ENCODE measurements at places on chromosomes 4 and X. TPM values are rescaled to one million over a fixed set of nuclear protein-coding genes. Genes with fewer than 3 reads are reported as not detected.

DNA sequence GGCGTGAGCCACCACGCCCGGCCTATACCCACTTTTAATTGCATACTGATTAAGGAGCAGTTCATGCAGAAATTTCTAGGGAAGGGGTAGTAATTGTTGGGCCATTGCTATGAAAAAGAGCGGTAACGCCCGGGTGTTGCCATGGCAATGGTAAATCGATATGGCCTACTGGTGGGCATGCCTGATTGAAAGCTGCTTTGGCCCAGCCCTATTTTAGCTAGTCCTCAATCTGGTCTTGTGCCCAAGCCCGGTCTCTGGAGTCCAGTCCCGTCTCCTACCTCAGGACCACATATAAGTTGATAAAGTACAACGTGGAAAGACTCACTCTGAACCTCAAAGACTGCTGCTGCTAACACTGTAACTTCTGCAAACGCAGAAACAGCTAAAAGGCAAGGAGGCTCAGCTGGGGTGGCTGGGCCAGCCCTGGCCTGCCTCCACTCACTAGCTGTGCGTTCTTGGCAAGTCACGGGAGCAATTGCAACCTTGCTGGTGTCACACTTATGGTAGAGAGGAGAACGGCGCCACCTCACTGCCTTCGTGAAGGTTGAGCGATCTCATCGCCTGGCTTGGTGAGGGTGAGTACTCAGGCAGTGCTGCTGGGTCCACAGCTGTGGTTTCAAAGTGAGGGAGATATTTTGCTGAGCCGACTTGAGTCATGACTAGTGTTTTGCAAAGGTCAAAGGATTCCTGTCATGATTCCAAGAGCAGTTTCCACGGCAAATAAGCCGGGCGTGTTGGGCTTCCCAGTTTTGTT lies 57.0 kb upstream of the GRPEL1 start:
- DNase-seq = peak; percentile 63

- DNase-seq = no peak
These were observed 84.8 kb downstream of the ANOS1 start for GRCh38 chrX:8647176-8647575.

GRCh38 chr4:95638920-95639501 lies 90.2 kb upstream of the UNC5C start:
- DNase-seq = no peak

The DCAF4L1 gene
- polyA plus RNA-seq = 0.21 TPM

DNA sequence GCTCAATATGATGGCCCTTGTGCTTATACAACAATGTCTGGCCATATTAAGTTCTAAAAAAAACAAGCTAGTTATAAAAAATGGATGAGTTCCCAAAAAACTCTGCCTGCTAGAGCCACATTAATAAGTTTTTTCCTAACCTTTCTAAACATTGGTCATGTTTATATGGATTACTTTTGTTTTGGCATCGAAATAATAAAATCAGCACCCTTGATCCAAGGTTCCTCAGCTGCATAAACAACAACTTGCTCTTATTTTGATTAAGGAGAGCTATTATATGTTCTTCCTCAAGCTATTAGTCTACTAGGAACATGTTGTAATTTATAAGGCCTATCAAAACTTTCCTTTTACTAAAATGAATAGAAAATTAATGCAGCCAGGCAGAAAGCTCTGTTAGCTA lies 48.4 kb downstream of the UNC5C start:
- no peak for DNase-seq

The PAGE5 gene
- polyA plus RNA-seq = not detected

- no peak for DNase-seq
These were observed 669 bp downstream of the IRF2 start for GRCh38 chr4:184473499-184474262.

DNA sequence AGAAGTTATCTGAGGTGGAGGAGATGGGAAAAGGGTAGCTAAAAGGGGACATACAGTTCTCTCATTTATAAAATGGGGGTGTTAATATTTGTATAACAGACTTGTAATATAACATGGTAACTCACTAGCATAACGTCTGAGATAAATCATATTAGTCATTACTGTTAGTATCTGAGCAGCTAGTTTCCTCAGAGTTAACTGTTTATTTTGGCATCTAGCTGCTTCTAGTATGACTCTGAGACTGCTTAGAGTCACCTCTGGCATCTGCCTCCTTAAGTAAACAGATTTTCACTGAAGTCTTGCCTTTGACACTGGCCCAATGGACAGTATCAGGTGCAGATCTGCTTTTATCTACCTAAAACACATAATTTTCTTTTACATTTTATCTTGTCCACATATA lies 58.1 kb downstream of the SLC30A9 start:
- no peak for DNase-seq

GRCh38 chr4:81632581-81633299 lies 161.0 kb upstream of the RASGEF1B start:
- no peak for DNase-seq

DNA sequence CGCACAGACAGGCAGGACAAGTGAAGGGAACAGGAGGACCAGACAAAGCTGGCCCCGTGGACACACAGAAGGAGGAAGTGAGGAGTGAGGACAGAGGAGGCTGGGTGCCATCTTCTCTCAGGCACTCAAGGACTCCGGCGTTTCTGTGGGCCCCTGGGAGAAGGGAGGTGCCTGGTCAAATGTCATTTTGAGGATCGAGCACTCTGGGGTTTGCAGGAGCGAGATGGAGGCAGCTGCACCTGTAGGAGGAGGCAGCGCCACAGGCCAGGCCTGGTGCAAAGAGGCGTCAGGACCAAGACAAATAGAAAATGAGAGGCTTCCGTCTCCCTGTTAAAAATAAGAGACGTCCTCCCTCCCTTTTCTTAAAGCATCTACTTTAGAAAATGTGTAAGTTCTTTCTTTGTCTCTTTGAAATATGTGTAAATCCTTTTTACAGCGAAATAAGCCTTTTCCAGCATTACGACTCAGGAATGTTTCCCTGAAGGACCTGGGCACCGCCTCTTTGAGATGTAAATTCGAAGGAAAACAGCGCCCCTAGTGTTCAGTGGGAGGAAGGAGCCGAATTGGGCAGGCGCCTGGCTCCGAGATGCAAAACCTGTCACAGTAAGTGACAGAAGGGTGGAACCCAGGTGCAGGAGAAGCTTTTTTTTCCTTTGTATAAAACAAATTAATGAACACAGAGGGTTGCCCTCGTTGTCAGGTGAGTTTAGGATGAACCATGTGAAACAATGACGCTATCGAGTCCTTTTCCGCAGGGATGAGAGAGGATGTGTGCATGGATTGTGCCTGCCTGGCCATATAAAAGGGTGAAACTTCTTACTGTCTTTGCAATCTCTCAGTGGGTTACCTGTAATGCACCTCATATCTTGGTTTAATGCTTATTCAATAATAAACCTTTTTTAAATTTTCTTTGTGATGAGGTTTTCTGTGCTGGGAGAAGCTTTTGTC lies 1.4 kb upstream of the C4orf50 start:
- DNase-seq = peak; percentile 32

- peak; percentile 18 for DNase-seq
These were observed 91.3 kb upstream of the MAGEC2 start for GRCh38 chrX:142296421-142296820.

DNA sequence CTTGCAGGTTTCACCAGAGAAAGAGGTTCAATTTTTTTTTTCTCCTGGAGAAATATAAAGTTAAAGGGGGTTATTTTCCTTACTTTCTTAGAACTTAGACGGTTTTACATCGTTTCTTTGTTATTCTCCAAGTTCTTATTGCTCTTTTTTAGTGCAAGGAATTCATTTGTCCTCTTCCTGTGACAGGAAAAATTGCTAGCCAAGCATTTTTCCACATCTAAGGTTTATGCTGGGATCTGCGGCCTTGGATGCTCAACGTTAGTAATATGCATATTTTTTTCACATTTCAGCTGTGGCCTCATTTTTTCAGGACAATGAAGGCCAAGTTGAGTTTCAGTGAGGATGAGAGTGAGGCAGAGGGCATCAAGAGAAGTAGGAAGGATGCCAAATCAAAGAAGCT lies 948.9 kb downstream of the PCDH19 start:
- no peak for DNase-seq

The TMPRSS11F gene
- not detected for polyA plus RNA-seq

The CSAG3 gene
- polyA plus RNA-seq = not detected

The SLC25A14 gene
- 33.2 TPM for polyA plus RNA-seq

The GATB gene
- polyA plus RNA-seq = 20.0 TPM

All from right lung (tissue), 10 donors.